ENCODE measurements at places on chromosomes 2 and 18.

DNA sequence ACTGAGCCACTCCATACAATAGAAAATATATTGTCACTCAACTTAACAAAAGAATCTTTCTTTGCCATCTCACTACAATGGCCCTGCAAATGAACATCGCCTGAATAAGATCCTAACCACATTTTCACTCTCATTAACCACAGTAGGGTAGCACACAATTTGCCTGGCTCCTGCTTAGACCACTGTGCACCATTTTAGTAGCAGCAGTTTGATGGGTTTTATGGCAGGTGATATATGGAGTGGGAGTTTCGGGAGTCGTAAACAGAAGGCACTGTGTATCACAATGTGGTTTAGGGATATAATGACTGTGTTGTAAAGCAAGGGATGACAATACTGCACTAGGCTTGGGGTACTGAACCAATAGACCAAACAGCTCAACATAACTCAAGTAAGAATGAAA lies 617.4 kb downstream of the BCL11A start:
- no peak for DNase-seq

GRCh38 chr2:61193670-61194561 lies 31.9 kb downstream of the C2orf74 start:
- no peak for DNase-seq

DNA sequence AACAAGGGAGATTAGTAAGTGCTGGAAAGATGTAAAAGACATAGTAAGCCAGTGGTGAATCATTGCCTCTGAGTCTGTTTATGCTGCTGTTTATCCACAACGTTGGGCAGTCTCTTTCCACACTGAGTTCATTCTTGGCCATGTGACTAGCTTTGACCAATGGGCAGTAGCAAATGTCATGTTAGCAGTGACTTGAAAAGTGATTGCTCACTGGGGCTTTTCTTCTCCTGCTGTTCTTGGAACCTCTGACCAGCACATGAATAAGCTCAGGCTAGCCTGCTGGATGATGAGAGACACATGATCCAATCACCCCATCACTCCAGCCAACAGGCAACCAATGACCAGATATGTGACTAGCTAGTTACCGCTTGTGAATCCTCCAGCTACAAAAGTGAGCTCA lies 360.4 kb downstream of the SLC4A3 start:
- DNase-seq = no peak

- no peak for DNase-seq
Observed at GRCh38 chr18:22838639-22839277, 94.4 kb upstream of the RBBP8 start.

GRCh38 chr18:11167778-11168177 lies 18.4 kb upstream of the PIEZO2 start:
- no peak for DNase-seq

DNA sequence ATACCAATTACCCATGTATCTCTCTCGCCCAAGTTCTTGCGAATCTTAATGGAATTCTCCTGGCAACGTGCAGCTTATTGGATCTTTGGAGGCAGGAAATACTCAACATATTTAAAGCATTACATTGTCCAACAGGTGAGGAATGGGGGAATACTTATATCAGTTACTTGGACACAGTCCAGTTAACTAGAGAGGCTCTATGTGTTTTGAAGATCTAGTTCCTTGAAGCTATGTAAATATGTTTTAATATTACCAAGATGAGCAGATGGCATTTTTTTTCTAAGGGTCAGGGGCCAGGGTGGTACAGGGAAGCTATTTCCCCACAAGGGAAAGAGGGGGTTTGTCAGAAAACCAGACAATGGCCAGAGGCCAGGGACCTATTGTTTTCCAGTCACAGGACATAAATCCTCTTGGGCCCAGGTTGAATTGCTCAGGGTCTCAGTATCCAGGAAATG lies 26.8 kb upstream of the MC5R start:
- no peak for DNase-seq

GRCh38 chr2:237673130-237674001 lies 46.0 kb downstream of the LRRFIP1 start:
- no peak for DNase-seq

GRCh38 chr18:47387864-47388263 lies 136.4 kb upstream of the SKOR2 start:
- no peak for DNase-seq

DNA sequence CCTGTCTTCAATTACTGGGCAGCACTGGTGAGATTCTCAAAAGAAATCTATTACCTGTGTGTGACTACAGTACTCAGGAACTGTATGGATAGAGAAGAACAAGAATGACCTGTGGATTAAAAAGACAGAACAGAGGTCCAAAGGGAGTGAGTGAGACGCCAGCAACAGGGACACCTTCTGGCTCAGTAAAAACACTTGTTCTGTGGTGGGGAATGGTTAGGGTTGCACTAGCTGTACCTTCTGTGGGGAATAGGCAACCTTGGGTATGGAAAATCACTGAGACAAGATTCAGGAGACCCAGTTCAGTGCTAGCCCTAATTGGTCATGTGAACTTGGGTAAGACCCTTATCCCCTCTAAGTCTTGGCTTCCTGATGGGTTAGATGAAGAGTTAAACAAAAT lies 986.0 kb downstream of the TSN start:
- no peak for DNase-seq

- DNase-seq = no peak
Observed at GRCh38 chr2:241763551-241764274, 12.9 kb upstream of the GAL3ST2 start.

DNA sequence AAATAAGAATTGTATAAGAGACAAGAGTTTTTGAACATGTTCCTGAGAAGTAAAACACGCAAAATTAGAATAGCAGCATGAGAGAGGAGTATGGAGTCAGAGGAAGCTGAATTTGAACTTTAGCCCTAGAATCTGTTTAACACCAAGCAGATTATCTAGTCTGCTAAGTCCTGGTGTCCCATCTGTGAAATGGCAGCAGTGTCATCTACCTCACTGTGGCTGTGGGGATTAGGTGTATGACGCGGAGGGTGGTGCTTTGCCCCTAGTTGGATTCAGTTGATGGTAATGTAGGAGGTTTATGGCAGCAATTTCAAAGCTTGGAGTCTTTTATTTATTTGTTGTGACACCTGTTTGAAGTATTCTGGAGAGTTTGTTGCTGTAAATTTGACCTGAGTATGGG lies 79.2 kb downstream of the ZNF532 start:
- no peak for DNase-seq

DNA sequence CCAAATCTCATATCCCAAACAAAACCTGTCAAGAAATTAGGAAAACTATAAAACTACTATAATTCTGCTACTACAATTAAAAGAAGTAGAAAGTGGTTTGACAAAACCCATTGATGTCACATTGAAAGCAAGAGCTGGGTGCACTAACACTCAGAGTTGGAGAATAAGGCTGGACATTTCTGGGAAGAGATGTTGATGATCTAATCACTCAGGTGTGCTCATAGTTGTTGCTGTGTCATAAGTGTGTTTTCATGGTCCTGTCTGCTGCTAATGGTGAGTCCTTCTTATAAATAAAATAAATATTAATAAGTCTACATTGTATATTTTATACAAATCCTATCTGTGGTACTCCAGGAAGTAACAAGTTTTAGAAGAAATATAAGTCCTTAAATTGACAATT lies 168.2 kb upstream of the LRP1B start:
- no peak for DNase-seq

GRCh38 chr2:177352441-177353186 lies 40.0 kb upstream of the AGPS start:
- DNase-seq = no peak

Measured in liver (tissue), 10 donors.